ENCODE measurements at places on chromosomes 4 and X.

DNA sequence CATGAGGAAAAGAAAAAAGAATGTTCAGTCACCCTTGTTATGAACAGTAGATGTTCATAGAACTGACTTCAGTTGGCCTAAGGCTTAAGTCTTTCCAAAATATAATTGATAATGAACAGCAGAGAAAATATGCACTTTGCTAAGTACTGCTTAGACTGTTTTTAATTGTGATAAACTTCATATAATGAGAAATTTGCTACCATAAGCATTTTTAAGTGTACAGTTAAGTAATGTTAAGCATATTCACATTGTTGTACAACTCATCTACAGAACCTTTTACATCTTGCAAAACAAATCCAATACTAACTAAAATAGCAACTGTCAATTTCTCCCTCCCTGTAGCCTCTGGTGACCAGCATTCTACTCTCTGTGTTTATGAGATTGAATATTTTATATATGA lies 792.2 kb upstream of the LCORL start:
- DNase-seq = no peak

DNA sequence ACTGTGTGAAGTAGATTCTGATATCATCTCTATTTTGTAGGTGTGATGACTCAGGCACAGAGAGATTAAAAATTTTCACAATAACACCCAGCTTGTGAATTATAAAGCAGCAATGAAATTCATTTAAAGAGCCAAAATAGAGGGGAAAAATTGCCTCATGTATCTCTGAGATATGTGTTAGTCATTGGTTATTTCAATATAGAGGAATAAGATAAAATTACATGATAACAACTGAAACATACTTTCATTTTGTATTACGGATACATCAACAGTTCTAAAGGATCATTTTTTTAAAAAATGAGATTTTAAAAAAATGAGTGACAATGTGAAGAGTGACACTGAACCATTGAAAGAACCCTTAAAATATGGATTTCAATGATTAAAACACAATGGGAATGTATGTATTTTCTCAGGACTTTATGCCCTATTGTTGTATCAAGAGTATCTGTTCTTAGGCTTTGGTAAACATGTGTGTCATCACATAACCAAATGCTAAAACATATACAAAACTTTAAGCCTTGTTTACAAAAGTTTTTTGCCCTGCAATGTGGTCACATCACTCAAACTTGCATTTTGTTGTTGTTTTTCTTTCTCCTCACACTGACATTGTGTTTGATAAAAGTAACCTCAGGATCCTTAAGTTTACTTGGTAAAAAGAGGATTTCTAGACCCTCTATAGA lies 221.3 kb downstream of the ANTXR2 start:
- no peak for DNase-seq

- no peak for DNase-seq
These were observed 24.8 kb downstream of the ZFYVE28 start for GRCh38 chr4:2393353-2394270.

DNA sequence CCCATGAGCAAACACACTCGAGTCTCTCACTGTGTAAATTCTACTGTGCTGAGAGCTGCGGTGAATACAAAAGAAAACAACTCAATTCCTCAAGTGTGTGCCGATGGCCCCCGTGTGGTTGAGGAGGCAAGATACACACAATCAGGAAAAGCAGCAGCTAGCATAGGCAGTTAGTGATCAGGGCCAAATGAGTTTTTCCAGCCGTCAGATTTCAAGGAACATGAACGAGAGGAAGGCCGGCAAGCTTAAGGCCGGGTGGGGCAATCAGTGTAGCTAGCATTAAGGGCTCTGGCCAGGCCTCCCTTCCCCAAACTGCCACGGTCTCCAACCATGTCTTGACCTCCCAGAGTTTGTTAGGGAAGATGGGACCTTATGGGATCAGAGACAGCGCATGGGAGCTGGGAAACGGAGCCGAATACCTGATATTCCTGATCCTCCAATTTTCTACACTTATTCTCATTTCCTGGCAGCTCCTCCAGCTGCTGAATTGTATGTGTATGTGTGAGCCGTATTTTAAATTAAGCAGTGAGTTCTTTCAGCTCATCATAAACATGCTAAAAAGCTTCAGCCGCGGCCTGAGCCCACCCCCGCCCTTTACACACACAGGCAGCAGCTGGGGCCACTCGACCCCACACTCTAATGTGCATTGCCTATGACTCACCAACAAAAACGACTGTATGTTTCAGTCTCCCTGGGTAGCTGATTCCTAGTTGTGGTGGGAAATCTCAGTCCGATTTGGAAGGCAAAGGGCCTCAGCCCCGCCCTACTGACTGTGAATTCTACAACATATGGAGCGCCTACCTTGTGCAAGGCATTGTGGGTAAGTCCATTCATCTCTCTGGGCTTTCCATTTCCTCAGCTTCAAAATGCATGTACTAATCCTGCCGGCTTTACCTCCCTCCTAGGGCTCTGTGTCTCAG lies 59.9 kb downstream of the RTL9 start:
- DNase-seq = no peak

DNA sequence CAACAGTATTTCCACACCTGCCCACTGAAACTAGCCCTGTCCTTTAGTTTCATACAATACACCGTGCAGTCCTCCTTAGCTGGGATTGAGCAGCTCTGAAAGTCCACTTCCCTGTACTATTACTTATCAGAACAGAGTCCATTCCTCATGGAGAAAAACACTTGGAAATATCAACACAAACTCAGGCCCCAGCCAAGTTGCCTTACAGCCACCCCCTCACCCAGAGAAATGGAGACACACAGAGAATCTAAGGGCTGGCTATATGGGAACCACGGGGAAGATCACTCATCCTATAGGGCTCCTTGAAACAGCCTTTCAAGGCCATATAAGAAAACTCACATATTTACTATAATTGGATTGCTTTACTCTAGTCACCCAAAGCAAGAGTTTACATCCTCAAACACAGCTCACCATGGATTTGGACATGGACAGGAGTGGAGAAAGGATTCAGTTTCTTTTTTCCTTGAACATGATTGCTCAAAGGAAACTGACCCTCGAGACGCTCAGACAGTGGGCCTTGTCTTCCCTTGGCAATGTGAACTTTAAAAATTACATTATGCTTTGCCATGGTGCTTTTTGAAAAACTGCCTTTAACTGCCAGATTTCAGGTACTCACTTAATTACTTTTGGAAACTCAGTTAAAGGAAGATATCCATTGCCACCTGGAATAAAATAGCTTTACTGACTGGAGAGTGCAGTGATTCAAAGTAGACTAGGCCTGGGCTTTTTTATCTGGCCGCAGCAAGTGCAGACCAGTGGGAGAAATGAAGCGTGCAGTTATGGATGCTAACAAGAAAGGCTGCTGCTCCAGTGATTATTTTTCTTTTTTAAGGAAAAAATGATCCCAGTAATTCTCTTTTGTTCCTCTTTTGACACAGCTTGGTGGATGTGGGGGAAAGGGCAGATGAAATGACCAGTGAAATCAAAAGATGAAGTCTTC lies 1.6 kb downstream of the SCARB2 start:
- DNase-seq = no peak

- DNase-seq = no peak
These were observed 60.4 kb downstream of the PAGE2 start for GRCh38 chrX:55149242-55149641.

DNA sequence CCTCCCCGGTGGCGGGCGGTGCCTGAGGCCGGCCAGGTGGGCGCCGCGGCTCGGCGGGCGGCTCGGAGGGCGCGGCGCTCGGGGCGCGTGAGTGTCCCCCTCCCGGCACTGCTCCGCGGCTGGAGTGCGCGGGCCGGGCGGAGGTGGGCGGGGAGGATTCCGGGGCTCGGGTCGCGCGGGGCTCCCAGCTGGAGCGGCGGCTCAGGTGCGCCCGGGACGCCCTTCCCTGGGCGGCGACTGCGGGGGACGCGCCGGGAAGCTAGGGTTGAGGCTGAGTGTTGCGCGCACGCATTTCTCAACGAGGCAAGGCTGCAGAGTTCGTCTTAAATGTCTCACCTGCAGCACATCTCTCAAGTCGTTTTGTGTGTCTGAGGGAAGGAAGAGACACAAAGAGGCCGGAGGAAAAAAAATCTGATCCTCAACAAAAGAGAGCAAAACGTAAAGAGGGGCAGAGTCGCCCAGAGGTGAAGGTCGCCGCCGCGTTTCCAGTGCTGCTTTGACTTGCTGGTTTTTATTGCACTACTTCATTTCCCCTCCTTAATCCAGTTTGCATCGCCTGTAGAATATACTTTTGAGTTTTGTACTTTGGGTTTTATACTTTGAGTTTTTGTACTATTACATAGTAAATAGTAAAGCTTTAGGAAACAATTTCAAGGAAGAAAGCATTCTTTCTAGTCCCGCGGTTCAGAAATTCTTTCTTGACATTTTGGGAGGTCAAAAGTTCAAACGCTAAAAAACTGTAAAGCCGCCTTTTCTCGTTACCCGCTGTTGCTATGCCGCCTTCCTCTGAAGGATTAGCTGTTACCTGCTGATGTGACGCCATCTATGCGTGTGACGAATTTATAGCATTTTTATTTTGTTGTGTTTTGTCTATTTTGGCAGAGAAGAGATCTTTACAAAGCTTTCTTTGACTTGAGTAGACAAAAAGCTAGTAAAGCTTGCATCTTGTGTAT lies 106.5 kb upstream of the STOX2 start:
- no peak for DNase-seq

DNA sequence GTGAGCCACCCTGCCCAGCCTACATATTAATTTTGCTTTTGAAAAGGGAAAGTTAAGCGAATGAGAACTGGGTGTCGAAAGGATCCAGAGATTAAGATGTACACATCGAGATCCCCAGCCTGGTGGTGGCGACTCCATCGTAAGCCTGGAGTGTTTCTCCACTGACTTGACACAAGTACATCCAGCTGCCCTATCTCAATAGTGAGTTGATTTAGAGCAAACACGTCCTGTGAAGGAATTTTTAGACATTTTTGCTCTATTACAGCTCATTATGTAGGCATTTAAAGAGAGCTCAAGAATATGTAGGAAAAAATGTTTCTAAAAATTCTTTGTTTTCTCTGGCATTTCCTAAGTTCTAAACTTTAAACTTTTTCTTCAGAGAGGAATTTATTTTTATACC lies 11.7 kb upstream of the CLDN34 start:
- no peak for DNase-seq

DNA sequence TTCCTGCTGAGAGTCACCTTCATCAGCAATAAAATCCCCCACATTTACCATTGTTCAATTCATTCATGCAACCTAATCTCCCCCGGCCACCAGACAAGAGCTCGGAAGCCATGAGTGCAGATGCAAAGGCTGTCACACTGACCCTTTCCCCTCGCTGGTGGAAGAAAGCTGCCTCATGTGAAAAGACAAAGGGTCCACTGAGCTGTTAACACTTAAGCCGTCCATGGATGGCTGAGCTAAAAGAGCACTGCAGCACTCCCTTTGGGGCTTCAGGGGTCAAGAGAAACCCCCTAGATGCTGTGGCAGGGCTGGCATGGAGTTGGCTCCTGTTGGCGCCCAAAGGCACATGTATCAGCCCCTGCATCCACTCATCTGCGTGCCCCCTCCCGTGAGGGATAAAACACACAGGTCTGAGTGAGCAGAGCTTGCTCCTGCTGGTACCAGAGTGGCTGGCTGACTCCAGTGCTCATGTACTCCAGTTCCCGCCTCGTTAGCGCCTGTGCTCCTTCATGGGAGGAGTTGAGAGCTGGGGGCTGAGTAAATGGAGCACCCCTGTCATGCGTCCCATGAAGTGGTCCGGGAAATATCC lies 216.5 kb downstream of the PDHA2 start:
- no peak for DNase-seq

GRCh38 chrX:24465532-24465865 lies 413 bp downstream of the PDK3 start:
- no peak for DNase-seq

- no peak for DNase-seq
These were observed 14.4 kb downstream of the HADH start for GRCh38 chr4:108003982-108004515.

DNA sequence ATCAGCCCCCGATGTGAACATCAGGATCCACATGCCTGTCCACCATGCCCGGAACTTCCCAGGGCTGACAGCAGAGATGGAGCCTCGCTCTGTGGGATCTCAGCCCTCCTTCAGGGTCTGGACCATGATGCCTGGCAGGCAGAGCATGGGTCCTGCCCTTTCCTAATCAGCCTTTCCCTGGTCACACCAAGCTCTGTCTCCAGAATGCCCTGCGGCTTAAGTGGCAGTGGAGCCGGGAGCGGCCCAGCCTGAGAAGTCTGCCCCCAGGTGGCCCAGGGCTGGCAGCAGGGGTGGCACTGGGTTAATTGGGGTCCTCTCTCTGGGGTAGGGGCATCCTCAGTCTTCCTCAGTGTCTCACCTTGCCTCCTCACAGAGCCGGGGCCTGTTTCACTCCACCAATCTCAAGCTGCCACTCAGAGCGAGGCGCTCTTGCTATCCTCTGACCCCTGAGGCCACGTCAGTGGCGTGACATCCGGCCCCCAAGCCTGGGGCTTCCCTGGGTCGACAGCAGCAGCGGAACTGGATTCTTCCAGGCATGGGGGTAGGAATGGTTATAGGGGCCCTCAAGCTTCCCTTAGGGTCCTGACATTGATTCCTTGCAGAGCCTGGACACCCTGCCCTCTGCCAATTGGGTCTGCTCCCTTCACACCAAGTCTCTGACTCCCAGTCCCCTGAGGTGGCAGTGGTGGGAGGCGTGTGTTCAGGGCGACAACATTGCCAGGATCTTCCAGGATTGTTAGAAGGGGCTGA lies 20.8 kb upstream of the TMEM185A start:
- no peak for DNase-seq

DNA sequence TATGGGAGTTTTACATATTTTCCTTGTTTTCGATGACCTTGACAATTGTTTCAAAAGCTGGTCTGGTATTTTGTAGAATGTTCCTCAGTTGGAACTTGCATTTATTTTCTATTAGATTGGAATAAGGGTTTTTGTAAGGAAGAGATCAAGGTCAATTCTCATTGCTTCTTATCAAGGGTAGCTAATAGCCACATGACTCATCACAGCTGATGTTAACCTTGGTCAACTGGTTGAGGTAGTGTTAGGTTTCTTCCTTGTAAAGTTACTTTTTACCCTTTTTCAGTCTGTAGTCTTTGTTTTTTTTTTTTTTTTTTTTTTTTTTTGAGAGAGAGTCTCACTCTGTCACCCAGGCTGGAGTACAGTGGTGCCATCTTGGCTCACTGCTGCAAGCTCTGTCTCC lies 257.2 kb downstream of the SNCA start:
- DNase-seq = no peak

- no peak for DNase-seq
These were observed 47.4 kb downstream of the ACSL4 start for GRCh38 chrX:109685656-109686078.

GRCh38 chr4:32161392-32161791 lies 1441.2 kb downstream of the PCDH7 start:
- no peak for DNase-seq

GRCh38 chr4:156933633-156934258 lies 37.9 kb downstream of the PDGFC start:
- DNase-seq = no peak

All from stimulated activated CD4-positive, alpha-beta T cell treated with anti-CD3 and anti-CD28 coated beads, Interleukin-1b, Interleukin-23, amount 100 ng/mL, for 1 hour (primary cell).